Effector CD8-positive, alpha-beta T cell (primary cell): ENCODE measurements at places on chromosomes 12 and 14.

- DNase-seq = no peak
Observed at GRCh38 chr12:10363658-10363913, 26.3 kb downstream of the KLRK1 start.

GRCh38 chr12:12985817-12986408, 14.2 kb downstream of the HEBP1 start:
- DNase-seq = no peak

DNA sequence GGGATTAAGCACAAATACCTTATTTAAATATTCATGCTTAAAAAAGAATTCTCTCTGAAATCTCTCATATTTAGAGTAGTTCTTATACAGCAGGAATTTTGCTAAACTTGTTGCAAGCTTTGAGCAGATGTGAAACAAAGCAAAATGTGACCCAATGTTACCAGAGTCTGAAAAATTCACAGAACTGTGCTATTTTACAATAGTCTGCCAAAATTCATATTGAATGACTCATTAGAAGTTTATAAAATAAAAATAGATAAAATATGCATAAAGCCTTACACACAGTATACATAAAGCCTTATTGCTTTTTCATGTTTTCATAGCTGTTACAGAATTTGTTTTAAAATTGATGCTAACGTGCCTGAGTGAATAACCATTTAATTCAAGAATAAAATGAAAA, 17.8 kb upstream of the RHOJ start:
- no peak for DNase-seq

GRCh38 chr14:52286661-52287649, 19.5 kb downstream of the PTGDR start:
- DNase-seq = no peak

DNA sequence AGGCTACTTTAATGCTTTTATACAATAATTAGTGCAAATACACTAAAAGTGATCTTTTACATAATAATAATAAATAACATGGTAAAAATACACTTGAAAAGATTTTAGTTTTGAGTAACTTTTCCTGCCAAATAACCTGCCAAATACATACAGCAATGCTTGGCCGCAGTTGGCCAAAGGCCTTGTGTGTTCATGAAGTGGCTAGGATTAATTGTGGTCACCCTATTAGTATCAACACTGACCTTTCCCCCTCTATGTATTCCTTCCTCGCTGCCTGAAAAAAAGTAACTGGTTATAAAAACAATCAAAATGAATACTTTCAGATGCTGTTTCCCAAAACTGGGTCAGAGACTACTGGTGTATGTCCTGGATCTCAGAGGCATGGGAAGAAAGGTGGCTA, 34.3 kb downstream of the KICS2 start:
- no peak for DNase-seq

DNA sequence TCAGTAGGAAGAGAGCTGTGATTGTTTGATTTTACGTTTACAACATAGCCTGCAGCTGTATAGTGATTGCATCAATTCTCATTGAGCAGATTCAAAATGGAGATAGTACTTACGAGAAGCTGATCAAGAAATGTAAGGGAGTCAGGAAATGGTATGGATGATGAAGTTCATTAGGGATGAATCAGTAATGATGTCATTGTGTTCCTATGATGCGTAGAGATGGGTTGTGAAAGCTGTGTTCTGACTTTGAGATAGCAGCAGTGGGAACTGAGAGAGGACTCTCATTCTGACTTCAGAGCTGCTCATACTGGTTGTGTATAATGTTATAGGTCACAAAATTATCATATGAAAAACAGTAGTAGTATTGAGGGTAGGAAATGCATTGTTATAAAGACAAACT, 44.0 kb downstream of the TTLL5 start:
- no peak for DNase-seq

DNA sequence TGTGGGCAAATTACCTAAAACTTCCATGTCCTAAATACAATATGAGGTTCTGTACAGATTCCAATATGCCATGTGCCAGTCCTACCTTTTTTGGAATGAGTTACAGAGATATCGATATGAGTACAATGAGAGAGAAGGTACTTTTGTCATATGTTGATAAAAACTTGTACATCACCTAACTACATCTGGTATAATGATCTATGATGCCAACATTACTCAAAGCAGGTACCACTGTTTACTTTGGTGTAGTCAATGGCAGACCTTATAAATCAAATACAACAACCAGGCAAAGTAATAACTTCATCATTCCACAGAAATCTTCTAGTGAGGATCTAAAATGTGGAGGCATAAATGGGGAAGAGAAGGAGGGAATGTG, 12.7 kb downstream of the TEP1 start:
- DNase-seq = no peak

DNA sequence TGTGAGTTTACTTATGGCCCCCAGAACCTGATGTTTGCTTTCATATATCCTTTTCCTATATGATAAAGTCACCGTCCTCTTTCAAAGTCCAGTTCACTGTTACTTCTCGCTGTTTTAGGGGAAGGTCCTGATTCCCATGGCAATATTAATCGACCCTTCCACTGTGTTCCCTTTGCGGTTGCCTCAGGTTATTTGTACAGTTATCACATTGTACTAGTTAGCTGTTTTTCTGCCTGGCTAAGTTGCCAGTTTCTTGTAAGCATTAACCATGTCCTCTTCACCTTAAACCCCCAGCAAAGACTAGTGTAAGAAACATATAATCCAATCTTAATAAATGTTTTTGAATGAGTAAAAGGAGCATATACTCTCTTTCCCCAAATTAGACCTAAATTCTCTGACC, 115.0 kb upstream of the PPFIA2 start:
- no peak for DNase-seq

DNA sequence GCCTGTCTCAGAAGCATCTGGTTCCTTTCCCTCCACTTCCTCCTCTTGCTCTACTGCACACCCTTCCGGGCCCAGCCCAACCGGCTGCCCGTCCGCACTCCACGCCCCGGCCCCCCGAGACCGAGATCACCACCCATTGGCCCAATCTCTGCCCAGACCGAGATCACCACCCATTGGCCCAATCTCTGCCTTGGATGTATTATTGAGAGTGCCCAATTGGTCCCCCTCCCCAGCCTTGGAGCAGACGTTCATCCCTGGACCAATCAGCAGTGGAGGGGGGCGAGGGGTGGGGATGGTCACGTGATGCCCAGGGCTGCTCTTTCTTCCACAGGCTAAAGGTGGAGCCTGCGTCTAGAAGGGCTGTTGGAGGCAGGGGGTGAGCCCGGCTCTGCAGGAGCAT, 75.6 kb upstream of the TMEM132C start:
- DNase-seq = no peak

DNA sequence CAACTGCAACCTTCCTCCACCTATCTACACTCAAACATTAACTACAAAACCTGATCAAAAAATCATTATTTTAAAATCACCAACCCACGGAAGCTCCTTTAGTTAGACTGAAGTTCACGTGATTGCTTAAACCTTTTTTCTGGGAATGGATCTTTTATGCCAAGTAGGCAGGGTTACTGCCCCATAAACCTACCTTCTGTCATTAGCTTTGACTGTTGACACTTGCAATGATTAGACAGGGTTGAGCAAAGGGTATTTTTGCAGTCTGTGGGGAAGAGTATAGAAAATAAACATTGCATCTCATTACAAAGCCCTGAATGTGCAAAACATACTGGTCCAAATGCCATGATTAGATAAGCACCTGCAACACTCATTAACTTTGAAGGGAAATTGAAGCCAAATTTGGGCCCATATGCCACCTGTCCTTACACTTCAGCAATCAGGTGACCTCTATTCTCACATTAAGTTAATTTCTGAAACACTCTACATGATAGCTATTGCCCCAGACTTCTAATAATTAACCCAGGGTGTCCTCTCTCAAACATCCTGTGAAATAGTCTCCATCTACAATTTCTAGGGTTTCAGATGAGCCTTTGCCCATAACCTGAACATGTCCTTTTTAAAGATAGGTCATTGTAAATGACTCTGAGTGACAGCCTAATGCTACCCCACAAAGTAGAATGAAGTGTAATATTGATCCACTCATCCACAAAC, 156.0 kb upstream of the PLEKHG7 start:
- no peak for DNase-seq

DNA sequence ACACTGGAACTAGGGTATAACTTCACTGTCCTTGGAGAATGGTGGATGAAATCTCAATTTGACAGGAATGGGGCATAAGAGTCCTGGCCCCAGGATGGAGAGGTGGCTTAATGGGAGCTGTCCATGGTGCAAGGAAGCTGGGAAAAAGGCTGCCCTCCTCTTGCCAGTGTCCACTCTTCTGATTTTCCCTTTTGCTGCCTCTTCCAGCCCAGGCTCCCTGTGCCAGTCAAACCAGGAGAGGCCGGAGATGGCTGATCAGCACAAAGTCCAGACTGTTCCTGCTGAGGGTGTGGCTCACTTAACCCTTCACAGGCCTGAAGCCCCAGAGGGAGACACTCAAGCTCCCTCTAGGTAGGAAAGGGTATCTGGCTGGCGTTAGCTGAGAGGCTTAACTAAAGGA, at the start of gene MYO1A:
Gene MYO1A (minus strand): TSS at position 240 of the 400 bp plus-strand sequence. CDS start 1,806 bp downstream, outside the sequence.
- no peak for DNase-seq

DNA sequence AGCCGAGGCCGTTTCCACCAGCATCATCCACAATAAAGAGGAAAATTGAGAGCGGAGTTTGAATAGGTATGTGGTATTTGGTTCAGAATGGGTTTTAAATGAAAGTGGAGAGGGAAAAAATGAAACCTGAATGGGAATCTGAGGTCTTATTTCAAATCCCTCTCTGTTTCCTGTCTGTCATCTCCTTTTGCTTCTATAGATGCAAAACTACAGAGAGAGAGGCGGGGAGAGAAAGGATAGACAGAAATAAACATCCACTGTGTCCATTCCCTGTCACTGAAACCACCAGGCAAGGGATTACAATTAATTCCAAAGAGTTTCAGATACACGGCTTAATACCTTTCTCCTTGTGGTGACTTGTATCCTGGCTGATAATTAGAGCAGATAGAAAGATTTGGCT, 102.3 kb downstream of the DAD1 start:
- no peak for DNase-seq

- no peak for DNase-seq
Observed at GRCh38 chr12:120342175-120343038, 14.8 kb upstream of the PLA2G1B start.

DNA sequence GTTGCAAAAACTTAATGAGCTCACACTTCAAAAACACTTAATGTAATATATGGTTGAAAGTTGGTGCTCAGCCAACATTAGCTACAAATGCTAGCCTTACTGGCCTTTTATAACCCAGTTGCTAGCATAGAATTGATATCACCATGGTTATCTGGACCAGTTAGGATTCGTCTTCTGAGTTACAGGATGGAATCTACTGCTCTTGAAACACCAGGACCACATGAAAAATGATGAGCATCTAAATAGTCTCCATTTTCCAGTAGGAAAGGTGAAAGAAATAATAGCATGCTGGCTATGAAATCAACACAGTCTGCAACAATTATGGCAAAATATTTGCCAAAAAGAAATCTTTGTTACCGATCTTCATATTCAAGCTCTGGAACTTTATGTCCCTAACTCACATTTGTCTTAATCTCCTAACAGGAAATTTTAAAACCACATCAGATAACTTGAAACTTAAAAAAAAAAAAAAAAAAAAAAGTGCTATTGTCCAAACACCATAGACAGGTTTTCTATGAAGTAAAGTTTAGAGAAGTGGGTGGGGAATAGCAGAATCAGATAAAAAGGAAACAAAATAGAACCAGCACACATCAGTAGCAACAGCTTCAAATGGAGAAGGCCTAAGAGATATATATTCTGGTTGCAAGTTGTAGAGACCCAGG, 12.6 kb upstream of the CD69 start:
- no peak for DNase-seq

DNA sequence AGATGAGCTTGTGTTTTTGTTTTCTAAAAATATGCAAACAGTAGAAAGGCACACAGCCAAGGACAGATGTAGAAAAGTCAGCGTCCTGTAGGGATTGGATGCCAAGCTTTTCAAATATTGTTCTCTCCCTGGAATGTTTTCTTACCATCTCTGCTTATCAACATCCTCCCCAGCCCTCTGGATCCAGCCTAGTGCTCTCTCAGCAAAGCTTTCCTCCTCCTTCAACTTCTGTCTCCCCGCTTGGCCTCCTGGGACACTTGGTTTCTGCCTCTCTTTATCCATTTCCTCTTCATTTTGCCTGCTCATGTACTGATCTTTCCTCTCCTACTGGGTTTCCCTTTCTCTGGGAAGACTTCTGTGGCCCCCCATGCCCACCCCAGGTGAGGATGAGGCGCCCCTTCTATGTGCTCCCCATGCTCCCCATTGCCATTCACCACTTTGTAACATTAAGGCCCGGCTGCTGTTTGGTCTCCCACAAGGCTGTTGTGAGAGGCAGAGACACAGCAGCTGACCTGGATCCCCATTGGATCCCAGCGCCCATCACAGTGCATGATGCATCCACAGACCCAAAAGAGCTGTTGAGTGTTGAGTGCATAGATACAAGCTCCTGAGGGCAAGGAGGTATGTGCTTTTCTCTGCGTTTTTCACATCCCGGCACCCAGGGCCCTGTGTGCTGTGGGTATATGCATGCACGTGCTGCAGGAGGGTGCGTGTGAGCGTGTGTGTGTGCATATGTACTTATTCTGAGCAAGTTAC, 38.2 kb downstream of the EVL start:
- no peak for DNase-seq

- DNase-seq = no peak
Observed at GRCh38 chr14:100203962-100204834, 34.7 kb upstream of the YY1 start.

DNA sequence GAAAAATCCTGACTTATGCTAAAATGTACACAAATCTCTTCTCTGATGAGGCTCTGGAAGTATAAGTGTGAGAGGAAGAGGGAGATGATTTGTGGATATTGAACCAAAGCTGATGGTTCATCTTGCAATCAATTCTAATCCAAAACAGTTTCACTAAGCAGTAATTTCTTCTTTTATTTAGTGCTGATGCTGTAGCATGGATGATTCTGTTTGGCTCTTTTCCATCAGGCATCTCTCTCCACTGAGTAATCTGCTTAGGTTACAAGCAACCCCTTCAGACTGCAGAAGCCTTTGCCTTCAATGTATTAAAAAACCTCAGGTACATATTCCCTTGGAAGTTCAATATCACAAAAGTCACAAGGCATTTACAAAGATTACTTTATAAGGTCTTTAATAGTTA, 159.1 kb upstream of the CCDC198 start:
- DNase-seq = no peak

GRCh38 chr14:44612002-44612401, 104.9 kb upstream of the FSCB start:
- no peak for DNase-seq

DNA sequence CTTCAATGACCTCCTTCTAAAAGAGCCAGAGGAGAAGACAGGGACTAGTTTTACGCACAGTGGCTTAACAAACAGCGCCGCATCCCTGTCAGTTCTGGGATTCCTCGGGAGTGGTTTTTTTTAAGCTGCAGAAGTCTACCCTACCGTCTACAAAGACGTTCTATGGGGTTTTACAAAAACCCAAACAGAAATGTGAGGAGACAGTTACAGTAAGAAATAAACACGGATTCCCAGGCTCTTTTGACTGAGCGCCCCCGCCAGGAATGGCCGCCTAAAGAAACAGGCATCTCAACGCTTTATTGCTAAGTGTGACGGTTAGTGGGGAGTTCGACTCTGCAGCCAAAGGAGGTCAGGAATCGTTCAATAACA, 484 bp downstream of the ALKBH1 start:
- DNase-seq = no peak
